HuH-7 (cell line): ENCODE measurements at places on chromosomes 12 and 14.

DNA sequence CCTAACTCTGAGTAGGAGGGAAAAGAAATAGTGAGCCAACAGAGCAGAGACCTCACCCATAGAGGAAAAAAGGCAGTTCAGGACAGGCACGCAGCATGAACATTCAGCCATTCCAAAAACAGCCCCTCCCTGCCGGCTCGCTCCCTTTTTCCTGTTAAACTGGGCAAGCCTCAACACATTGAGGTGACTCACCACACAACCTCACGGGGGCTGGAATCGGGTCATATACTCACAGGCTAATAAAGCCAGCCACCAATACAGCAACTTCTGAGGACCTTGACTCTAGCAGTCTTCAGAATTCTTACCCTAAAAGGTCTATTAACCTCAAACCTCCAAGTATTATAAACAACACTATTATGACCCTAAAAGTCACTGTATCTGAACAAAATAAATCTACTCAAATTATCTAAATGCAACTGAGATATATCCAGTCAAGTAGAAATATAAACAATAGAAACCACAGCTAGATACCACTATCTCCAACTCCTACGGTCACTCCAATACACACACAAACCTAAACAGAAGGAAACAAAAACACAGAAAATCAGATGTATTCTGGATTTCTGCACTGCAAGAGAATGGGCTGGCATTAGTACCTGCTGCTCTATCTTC, 6.3 kb downstream of the YBX3 start:
- no peak for DNase-seq

GRCh38 chr14:91750634-91751198, 18.8 kb upstream of the CATSPERB start:
- no peak for DNase-seq

DNA sequence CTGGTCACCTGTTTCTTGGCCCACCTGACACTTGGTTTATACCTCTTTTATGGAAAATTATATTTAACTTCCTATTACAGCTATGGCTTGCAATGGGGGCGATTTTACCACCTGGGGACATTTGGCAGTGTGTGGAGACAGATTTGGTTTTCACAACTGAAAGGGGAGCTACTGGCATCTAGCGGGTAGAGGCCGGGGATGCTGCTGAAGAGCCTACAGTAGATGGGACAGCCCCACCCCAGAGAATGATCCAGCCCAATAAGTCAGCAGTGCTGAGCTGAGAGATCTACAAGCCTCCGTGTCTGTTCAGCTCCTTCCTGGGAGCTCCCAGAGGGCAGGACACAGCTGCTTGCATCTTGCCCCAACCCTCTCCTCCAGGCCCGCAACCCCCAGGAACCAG, 302.8 kb downstream of the CACNA1C start:
- DNase-seq = no peak

DNA sequence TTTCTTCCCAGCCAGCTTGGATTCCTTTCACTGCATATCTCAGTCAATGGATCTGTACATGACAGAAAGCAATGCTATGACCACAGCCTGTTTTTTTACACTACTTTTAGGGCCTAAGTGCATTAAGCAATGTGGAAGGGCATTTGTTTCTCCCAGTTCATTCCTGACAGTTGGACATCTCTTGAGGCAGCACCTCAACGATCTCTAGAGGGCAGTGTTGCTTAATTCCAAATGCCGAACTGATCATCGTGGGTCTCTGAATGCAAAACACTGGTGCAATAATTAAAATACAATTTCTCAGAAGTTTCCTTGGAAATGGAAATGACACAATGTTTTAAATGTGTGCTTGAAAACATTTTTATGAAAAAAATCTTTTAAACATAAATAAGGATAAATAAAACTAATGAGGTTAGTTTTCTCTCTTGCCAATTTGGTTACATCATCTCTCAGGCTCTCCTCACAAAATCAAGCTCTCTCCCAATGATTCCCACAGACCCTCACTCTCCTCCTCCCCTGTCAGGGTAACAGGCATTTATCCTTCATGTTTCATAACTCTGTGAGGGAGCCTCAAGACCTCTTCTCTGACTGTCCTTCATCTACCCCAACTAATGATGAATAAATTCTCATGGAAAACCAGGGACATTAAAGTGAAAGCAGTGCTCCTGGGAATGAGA, 192.4 kb upstream of the SLC16A7 start:
- DNase-seq = peak; percentile 20

DNA sequence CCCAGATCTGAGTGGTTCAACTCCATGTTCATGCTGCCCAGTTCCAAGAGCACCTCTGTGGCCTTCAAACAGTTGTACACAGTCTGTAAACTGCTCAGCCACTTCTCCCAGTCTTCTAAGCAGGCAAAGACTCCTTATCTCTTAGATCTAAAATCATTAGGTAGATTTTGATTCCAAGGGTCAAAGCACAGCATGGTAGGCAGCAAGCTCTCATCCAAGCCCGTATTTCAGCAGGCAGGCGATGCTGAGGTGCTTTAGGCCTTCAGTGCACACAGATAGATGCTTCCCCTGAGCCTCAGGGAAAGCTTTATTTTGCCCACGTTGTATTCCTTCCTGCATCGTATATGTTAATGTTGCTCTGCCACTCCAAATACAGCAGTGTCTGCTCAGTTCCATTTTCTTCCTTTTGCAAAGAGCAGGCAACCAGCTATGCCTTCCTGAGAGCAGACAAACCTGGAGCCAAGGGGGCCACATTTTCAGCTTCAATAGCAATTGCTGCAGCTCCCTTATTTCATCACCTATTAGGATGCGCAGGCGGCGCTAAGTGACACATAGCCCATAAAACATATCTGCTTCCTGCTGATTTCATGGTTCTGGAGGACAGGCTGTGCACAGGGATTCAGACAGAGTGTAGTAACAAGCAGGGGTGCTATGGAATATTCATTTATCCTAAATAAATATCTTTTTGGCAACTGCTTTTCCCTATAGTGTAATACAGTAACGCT, 67.5 kb downstream of the ETV6 start:
- DNase-seq = no peak

- no peak for DNase-seq
Observed at GRCh38 chr12:109466821-109467220, 10.3 kb downstream of the KCTD10 start.

GRCh38 chr12:4909410-4909733, 333 bp upstream of the KCNA1 start:
- no peak for DNase-seq

GRCh38 chr12:122206976-122207375, 3.5 kb downstream of the B3GNT4 start:
- DNase-seq = no peak

GRCh38 chr12:2345902-2346301, 293.1 kb downstream of the CACNA1C start:
- no peak for DNase-seq

DNA sequence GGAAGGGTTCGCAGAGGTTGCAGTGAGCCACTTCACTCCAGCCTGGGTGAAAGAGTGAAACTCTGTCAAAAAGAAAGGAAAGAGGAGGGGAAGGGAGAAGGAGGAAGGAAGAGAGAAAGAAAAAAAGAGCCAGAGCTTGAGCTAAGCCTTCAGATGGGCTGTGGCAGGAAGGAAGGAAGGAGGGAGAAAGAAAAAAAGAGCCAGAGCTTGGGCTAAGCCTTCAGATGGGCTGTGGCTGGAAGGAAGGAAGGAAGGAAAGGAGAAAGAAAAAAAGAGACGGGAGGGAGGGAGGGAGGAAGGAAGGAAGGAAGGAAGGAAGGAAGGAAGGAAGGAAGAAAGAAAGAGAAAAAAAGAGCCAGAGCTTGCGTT, 13.6 kb upstream of the ANKRD9 start:
- no peak for DNase-seq

DNA sequence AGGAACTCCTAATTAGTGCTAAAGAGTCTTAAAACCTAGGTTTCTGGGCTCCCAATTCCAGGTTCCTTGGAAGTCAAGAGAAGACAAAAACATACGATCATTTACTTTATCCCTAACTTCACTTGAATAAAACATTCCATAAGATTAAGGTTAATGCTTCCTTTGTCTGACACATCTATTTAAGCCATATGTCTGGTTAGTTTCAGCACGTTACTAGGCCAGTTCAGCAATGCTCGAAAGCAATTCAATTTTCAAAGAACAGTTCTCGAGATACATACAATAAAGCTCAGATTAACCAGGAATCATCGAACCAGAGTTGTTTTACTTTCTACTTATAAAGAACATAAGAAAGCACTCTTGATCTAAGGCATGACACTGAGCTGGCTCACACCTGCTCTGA, 68.0 kb upstream of the POC1B start:
- no peak for DNase-seq

DNA sequence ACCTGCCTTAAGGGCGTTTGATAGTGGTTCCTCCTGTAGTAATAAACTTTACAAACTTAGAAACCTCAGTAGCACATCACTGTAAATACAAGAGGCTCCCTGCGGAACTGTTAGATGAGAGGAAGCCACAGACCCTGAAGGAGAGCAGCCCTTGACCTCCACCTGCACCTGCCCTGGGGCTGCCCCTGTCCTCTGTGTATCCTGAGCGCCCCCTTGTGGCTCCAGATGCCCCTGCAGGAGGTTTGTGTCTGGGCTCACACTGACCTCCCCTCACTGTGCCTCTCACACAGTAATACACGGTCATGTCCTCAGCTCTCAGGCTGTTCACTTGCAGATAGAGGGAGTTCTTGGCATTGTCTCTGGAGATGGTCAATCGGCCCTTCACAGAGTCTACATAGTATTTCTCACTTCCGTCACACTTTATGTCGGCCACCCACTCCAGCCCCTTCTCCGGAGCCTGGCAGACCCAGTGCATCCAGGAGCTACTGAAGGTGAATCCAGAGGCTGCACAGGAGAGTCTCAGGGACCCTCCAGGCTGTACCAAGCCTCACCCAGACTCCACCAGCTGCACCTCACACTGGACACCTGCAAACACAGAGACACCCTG, 1059.8 kb downstream of the TMEM121 start:
- peak; percentile 5 for DNase-seq

GRCh38 chr12:52413202-52413601, 7.1 kb upstream of the KRT82 start:
- DNase-seq = no peak

- no peak for DNase-seq
Observed at GRCh38 chr12:11702959-11703358, 53.5 kb downstream of the ETV6 start.

GRCh38 chr12:131204416-131205274, 250.9 kb downstream of the ADGRD1 start:
- no peak for DNase-seq

GRCh38 chr12:106064721-106065021, 74.1 kb downstream of the NUAK1 start:
- no peak for DNase-seq

- DNase-seq = no peak
Observed at GRCh38 chr12:24206621-24207020, 257.2 kb upstream of the SOX5 start.

DNA sequence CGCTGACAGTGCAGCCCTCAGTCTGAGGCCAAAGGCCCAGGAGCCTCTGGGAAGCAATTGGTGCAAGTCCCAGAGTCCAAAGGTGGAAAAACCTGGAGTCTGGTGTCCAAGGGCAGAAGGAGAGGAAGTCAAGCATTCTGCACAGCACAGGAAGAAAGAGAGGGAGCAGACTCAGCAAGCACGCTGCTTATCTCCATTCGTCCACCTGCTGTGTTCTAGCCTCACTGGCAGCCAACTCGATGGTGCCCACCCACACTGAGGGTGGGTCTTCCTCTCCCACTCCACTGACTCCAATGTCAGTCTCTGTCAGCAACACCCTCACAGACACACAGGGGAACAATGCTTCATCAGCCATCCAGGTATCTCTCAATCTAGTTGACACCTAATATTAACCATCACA, 38.8 kb downstream of the HELB start:
- no peak for DNase-seq

DNA sequence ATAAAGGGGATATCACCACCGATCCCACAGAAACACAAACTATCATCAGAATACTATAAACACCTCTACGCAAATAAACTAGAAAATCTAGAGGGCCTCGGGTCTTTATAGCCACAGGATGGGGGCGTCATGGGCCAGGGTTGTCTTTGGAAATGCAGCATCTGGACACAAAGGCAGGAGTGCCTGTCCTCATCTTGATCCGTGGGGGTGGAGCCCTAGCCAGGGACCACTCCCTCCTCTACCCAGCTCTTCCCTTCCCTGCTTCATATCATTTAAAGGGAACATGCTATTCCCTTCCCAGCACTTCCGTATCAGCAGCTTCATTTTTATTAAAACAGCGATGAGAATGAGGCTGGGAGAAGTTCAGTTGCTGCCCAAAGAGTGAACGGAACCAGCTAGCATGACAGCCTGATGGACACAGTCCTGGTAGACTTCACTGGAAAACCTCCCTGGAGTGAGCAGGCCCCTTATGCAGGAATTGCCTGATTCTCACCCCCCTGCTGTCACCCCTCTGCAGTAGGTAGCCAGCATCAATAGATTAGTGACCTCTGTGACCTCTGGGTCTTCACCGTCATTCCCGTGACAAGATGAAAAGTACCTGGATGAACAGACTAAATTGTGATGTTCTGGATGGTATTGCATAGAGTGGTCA, 251.4 kb upstream of the RGS6 start:
- DNase-seq = no peak

- no peak for DNase-seq
Observed at GRCh38 chr12:66092559-66093269, 37.8 kb downstream of the LLPH start.

GRCh38 chr12:132524405-132524804, 34.5 kb downstream of the FBRSL1 start:
- no peak for DNase-seq

GRCh38 chr12:7127916-7128626, 618 bp downstream of the RBP5 start:
- no peak for DNase-seq

DNA sequence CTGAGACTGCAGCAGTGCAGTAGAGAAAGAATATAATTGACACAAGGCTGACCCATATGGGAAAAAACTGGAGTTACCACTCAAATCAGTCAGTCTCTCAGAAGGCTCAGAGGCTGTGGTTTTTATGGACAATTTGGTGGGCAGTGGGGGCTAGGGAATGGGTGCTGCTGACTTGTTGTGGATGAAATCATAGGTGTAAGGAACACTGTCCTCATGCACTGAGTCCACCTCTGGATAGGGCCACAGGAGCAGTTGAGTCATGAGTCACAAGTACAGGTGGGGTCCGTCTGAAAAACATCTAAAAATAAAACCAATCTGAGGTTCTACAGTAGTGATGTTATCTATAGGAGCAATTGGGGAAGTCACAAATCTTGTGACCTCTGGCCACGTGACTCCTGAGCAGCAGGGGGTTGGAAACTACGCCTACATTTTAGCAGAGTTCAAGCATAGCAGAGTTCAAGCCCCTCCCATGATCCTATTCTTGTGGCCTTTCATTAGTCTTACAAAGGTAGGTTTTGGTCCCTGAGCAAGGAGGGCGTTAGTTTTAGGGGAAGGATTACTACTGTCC, 18.1 kb upstream of the SGPP1 start:
- DNase-seq = no peak

DNA sequence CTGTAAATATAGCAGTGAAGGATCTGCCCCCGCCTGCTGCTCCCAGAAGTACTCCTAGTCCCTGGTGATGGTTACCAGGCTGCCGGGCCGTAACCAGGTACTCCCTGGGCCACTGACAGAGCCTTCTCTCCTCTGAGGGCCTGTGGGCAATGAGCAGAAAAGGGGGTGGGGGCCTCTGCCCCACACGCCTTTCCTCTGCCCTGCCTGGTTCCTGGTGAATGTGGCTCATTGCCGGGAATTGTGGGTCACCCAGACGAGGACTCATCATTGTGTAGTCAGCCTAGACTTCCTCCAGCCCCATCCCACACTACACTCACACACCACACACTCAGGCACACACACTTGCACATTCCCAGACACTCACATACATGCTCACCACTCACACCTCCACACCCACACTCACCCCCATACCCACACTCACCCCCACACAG, 35.7 kb upstream of the ACTN1 start:
- DNase-seq = no peak
